ENCODE measurements at places on chromosomes 12 and 14.

DNA sequence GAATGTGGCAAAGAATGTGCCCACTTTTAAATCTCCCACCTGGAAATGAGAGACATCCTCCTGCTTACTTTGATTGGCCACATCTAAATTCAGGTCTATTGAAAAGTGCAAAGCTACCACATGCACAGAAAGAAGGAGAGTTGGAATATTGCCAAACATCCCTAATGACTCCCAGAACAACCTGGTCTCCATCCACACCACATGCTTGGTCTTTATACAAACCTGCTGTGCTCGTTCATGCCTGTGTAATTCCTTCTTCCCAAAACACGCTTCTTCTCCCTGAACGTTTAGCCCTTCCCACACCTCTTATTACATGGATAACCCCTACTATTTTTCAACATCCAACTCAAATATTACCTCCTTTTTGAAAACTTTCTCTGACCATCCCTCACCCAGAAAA, 66.2 kb upstream of the BCL2L14 start:
- no peak for DNase-seq

- DNase-seq = no peak
Observed at GRCh38 chr12:87924149-87924548, 105.1 kb downstream of the C12orf50 start.

- peak; percentile 74 for DNase-seq
Observed at GRCh38 chr14:90815822-90816662, at the start of gene TTC7B. TSS of gene TTC7B (minus strand) at chr14:90816430. CDS start at chr14:90816295, 135 bp downstream.

DNA sequence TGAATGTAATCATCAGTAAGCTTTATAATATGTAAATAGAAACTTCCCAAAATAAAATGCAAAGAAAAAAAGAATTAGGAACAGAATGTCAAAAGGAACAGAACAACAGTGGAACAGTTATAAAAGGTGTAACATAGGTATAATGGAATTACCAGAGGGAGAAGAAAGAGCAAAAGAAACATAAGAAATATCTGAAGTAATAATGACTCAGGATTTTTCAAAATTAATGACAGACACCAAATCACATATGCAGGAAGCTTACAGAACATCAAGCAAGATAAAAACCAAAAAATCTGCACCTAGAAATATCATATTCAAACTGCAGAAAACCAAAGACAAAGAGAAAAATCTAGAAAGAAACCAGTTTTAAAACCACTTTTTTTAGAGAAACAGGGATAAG, 36.1 kb downstream of the TMEM116 start:
- no peak for DNase-seq

- DNase-seq = no peak
Observed at GRCh38 chr12:43090981-43091380, 461.0 kb downstream of the ADAMTS20 start.

GRCh38 chr14:93619176-93619793, 169.0 kb downstream of the PRIMA1 start:
- peak; percentile 41 for DNase-seq

DNA sequence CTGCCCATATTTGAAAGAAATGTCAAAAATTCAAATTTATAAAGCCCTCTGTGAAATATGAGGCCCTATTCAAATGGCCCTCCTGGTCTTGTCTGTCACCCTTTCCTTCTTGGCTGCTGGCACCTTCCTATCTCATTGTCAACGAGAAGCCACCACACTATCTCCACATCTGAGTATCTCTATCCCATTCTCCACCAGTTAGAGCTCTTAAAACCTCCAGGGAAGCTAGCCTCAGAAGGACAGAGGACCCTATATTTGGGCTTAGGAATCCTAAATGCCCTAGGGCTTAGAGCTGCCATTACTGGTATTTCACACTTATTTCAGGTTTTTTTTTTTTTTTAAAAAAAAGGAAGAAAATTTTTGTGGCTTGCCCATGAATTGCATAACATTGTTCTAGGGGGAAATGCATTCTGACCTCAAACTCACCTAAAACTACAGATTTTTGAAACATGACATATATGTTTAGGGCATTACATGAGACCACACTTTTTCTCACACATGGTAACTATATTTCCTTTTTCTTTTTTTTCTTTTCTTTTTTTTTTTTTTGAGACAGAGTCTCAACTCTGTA, 25.0 kb downstream of the SLC25A21 start:
- DNase-seq = no peak

GRCh38 chr12:51592034-51592705, 1.1 kb downstream of the SCN8A start:
- peak; percentile 7 for DNase-seq

DNA sequence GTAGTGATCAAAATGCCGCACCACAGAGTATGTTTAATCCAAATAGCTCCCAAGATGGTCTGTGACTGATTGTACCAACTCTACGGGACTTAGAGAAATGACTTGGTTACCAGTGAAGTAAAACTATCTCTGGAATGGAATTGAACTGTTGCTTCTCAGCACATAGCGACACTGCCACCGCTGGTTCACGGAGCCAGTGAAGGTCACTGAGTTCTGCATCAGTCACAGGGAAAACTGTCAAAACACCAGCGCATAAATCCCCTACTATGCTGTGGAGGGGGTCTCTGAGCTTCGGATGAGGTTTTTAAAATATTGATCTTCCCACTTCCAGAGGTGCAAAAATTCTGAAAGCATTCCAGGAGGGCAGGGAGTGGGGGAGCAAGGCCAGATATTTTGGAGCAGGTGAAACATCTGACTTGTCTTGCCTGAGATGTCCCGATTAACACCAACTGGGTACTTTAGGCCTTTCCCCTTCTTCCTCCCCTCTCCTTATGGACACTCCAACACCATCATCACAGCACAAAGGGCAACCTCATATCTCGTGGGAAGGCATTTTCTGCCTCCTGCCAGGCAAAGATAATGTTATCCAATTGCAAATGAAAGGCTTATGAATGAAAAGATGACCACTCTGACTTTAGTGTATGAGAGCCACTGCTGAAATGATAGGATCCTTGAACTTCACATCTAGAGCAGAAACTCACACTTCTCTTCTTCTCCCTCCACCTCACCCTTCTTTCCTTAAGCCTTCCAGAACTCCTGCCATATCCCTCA, 2.0 kb upstream of the PLXNC1 start:
- no peak for DNase-seq

DNA sequence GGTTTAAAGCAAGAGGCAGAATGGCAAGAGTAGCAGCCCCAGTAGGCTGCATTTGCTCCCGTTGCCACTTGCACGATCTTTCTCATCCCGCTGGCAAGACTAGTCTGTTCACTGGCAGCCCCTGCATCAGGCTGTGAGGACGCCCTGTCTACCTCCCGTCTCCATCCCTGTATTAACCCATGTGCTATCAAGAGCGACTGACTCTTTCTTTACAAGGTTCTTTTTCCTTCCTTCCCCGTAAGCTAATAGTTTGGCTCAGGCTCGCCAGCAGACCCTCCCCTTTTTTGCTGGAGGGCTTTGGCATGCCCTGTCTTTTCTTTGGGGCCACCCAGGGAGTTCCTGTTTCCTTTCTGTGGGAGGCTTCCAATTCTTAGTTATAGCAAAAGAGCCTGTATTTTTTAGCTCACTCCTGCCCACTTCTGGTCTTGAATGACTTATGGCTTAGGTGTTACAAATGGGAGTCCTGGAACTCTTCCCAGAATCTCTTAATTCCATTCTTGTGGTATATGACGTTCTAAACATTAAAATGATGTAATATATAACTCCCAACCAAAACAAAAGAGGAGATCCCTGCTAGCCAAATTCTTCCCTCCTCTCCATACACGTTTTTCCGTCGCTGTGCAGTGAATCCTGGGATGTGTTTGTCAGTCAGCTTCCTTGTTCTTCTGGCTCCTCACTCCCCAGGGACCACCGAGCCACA, 149.0 kb downstream of the PRKCH start:
- DNase-seq = peak; percentile 24

GRCh38 chr12:48032597-48032996, 28.3 kb upstream of the COL2A1 start:
- no peak for DNase-seq

GRCh38 chr12:63967358-63968145, 123.1 kb downstream of the SRGAP1 start:
- no peak for DNase-seq

- no peak for DNase-seq
Observed at GRCh38 chr14:71597955-71598660, 334.1 kb upstream of the RGS6 start.

DNA sequence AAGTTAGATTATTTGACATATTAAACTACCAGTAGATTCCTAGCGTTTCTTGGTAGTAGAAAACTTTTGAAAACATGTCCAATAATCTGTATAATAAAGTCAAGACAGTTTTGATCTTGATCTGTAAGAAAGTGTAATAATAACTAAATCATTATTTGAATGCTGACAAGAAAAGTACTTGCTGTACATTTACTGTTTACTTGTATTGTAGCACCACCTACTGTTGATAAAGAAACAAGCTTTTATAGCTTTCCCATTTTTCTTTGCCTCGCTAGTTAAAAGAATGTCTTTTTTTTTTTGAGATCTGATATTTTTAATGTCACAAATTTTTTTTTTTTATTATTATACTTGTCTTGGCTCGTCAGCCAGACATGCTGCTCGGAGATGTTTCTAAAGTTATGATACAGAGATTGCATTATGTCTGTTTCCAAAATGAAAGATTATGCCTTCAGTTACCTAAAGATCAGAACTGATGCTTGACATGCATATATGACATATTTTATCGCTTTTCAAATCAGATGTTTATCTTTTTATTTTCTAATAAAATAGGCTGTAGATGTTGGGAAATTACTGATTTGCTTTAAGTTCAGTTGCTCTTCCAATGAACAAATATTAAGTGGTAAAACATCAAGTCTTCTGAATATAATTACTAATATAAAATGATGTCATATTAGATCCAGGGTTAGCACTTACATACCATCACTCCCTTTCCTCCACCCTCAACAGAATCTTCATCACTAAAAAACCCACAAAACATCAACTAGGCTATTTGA, 140.5 kb downstream of the AKAP6 start:
- DNase-seq = no peak

DNA sequence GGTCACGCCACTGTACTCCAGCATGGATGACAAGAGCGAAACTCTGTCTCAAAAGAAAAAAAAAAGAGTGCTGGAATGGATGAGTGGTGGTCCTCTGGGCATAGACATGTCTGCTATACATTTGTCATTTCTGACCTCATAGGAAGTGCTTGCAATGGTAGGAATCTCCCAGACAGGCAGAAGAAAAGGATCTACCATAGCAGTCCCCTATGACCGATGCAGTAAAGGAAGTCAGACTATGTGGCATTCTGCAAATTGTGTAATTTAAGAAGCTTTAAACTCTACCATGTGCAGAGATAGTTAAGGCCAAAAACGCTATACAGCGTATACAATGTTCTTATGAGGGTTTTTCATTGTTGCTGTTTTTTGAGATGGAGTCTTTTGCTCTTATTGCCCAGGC, 24.7 kb upstream of the RAP1B start:
- DNase-seq = no peak

DNA sequence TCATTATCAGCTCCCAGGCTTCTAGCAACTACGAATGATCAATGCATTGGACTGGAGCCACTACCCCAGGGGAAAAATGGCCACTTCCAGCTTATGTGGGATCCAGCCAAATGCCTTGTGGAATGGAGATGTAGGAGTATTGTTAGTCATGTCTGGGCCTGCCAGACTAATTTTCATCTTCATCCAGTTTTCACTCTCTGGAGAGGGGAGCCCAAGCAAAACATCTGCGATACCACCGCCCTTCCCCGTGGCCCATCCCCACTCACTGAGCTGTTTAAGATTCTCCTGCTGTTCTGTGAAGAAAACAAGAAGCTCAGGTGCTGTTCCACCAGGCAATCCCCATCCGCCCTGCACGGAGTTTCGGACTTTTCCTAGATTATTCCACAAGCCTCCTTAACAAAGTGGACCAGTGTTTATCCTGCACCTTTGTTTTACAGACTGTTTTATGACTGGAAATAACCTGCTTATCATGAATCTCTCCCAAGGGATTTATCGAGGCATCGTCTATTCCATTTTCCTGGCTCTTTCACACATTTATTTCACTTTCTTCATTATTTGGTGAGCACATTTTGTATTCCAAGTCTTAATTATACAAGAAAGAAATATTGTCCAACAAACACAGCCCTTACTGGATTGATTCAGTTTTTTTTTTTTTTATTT, 35.5 kb upstream of the MAX start:
- DNase-seq = no peak

DNA sequence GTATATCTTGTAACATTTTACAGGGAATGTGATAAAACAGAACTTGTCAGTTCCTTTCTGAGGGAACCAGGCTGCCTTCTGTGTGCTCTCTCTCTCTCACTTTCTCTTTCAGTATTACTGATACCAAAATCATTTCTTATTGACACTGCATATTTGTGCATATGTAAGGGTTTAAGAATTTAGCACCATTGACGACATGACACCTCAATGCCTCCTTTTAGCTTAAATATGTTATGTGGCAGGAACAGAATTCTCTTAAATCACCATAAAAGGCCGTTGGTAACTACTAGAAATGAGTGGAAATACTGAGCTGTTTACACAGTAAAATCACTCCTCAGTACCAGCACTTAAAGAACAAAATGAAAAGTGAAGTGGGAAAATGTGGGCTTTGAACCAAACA, 457.7 kb upstream of the SYT1 start:
- DNase-seq = no peak

DNA sequence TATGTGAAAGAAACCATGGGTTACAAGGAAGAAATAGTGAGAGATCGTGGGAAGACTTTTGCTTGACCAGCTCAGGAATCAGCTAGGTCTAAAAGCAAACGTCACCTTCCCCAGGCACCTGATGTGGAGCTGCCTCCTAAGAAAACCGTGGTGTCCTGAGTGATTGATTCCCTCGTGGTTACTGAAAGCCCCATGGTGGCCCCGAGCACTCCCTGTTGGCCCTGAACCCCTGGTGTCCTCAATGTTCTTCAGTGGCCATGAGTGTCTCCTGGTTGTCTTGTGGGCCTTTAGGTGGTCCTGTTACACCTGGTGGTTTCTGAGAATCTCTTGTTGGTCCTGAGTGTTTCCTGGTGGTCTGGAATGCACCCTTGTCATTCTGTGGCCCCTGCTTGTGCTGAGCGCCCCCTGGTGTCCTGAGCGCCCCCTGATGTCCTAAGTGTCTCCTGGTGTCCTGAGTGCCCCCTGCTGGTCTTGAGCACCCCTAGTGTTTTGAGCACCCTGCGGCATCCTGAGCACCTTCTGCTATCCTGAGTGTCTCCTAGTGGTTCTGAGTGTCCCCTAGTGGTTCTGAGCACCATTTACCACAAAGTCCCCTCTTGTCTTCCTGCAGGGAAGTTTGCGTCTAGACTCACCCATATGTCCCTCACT, 518.7 kb downstream of the TMEM121 start:
- no peak for DNase-seq

DNA sequence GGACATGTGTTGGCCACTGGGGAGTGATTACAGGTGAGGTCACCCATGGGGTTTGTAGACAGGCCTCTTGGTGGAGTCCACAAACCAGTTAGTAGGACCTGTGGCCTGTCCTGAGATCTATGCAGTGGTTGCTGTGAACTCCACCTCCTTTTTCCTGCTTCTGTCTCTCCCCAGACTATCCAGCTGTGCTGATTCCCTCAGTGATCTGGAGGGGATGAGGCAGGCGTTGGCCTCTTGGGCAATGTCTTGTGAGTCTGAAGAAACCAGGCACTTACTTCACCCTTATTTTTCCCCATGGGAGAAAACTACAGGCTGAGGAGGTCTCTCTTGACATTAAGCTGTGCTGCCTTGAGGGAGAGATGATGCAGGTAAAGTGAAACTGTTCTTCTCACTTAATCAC, 257.2 kb upstream of the PRICKLE1 start:
- no peak for DNase-seq
